Activated gamma-delta T cell treated with anti-CD3 and anti-CD28 coated beads, Interleukin-2, amount 50 U/mL, for 16 hours (primary cell): ENCODE measurements at places on chromosomes 12 and 14.

- no peak for DNase-seq
Measured at GRCh38 chr12:12086362-12086761, 15.6 kb downstream of the BCL2L14 start.

DNA sequence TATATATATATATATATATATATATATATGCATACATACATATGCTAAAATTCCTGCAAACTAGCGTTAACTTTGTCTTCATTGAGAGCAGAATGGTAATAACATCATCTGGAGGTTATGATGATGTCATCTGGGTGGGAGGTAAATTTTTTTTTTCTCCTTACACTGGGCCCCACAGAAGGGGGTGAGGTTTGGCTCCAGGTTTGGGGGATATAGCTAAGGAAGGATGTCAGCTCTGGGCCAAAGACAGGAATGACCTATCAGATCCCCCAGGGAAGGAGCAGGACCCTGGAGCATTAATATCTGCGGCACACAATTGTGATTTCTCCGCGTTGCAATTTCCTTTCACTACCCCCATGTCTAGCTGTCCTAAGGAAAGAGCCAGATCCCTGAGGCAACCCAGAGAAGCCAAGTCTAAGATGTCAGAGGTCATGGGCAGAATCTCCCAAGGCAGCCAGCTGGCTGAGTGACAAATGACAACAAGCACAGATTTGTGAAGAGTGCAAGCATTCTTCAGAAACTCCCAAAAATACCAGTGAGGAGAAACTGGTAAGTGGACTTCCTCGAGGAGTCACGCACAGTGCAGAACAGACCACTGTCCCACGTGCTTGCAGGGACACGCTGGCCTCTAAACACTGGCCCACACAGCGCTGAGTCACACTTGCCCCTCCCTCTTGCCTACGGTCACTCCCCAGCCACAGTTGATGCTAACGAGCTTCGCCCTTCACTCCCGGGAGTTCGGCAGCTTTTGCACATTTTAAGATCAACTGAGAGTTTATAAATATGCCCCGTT lies 9.9 kb downstream of the UBC start:
- DNase-seq = no peak

- no peak for DNase-seq
Measured at GRCh38 chr12:58639318-58639934, 280.9 kb downstream of the LRIG3 start.

- DNase-seq = peak; percentile 81
Measured at GRCh38 chr14:55191203-55192053, at the start of gene DLGAP5. TSS of gene DLGAP5 (minus strand) at chr14:55191585. CDS start at chr14:55189179, 2,406 bp downstream.

GRCh38 chr12:124768452-124769162 lies 95.1 kb downstream of the SCARB1 start:
- no peak for DNase-seq
